ENCODE measurements at places on chromosomes 2 and 18.

DNA sequence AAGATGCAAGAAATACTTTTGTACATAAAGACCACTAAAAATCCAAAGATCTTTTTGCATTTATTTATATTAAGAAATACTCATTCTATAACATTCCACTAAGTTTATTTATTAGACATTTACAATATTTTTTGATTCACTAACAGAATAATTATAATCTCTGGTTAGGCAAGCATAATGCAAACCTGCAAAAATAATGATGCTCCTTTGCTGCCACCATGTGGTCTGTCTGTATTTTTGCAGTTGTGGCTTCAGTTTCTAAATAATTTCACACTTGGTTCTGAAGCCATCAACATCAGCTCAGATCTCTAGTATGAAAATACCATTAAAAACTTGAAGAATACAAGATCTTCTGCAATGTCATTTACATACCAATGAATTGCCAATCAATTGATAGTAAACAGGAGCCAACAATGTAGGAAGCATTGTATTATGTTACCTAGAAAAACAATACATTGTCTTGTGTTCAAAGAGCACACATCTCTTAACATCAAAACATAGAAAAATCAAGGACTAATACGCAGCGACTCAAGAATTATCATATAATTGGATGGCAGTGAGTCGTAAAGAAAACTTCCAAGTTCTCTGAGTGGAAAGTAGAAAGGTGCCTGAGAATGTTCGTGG, 28.8 kb upstream of the WDR75 start:
- DNase-seq, result no peak

DNA sequence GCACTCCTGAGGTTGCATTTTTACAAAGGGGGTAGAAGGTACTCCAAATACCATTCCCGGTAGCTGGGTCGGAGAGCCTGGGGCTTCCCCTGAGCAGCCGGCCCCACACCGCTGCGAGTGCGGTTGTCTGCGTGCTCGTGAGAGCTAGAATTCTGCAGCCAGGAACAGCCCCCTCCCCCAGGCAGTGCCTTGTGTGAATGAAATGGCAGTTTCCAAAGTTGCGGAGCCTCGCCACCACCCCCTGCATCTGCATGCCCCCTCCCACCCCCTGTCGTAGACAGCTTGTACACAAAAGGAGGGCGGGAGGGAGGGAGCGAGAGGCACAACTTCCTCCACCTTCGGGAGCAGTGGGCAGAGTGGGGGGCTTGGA, 1.1 kb downstream of the MYCN start:
- DNase-seq, result no peak

- DNase-seq, result no peak
Observed at GRCh38 chr18:76335859-76336640, 159.0 kb downstream of the ZNF516 start.

GRCh38 chr18:75660932-75661331, 233.4 kb upstream of the SMIM21 start:
- no peak for DNase-seq

DNA sequence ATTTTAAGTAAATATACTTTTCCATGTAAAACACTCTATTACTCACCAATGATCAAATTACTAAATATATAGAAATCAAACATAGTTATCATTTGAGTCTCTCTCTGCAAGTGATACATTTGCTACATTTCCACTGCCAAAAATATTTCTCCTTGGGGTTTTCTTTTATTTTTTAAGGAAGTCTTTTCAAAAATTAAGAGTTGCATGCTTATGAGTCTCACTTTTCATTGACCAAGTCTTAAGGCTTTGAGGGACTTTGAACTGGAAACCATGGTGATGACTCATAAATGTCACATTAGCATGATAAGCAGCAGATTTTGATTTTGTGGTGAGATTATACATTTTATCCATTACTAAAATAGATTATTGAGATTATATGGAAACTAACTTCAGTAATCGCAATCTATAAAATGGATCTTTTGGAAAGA, 152.9 kb downstream of the FAM124B start:
- no peak for DNase-seq

GRCh38 chr2:12722447-12723316, 5.9 kb downstream of the TRIB2 start:
- DNase-seq, result no peak
